ENCODE measurements at places on chromosomes 4 and X.
A peak's percentile ranks its signal among the peaks of the same experiment; 100 is the strongest.

GRCh38 chr4:45944000-45944399 lies 179.9 kb downstream of the GABRG1 start:
- no peak for DNase-seq

DNA sequence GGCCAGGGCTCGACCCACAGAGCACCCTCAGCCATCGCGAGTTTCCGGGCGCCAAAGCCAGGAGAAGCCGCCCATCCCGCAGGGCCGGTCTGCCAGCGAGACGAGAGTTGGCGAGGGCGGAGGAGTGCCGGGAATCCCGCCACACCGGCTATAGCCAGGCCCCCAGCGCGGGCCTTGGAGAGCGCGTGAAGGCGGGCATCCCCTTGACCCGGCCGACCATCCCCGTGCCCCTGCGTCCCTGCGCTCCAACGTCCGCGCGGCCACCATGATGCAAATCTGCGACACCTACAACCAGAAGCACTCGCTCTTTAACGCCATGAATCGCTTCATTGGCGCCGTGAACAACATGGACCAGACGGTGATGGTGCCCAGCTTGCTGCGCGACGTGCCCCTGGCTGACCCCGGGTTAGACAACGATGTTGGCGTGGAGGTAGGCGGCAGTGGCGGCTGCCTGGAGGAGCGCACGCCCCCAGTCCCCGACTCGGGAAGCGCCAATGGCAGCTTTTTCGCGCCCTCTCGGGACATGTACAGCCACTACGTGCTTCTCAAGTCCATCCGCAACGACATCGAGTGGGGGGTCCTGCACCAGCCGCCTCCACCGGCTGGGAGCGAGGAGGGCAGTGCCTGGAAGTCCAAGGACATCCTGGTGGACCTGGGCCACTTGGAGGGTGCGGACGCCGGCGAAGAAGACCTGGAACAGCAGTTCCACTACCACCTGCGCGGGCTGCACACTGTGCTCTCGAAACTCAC lies 3.6 kb downstream of the MID1IP1 start:
- DNase-seq: peak; percentile 18

DNA sequence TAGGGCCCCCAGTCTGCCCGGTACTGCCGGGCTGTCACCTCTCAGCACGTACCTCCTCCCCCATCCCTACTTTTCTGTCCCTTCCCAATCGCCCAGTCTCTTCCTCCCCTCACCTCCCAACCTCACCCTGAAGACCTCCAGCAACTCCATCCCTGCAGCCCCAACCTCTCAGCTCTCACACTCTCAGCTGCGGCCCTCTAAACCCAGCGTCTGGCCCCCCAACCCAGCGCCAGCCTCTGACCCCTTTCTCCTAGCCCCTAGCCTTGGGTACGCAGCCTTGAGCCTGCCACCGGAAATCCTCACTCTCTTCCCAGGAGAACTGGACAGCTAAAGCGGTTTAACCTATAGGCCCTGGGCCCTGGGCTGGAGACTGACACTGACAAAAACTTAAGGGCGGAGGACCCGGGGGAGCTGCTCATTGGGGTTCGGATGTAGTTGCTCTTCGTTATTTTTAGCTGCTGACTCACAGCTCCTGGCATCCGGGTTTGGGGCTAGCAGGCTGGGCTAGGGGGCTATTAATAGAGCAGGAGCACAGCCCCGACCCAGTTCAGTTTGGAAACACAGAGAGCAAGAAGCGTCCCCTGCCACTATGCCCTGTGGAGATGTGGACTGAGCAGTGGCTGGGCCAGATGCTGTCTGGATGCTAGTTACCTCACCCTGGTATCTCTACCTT lies 9.6 kb upstream of the DLG3 start:
- DNase-seq: peak; percentile 37

- no peak for DNase-seq
These were observed 390.7 kb downstream of the MAPK10 start for GRCh38 chr4:85968945-85969819.

DNA sequence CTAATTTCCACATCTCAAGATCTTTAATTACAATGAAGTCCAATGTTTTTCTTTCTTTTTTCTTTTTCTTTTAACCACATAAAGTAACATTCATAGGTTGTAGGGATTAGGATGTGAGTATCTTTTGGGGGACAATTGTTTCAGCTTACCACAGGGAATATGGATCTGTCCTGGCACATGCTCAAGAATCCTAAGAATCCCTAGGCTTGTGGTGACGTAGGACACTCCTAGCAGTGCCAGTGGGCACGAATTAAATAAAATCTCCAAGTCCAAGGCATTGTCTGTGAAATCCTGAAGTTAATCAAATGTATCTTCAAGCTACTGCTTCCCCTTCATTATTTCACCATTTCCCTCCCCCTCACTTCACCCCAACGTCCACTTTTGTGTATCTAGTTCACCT lies 2.6 kb upstream of the LAS1L start:
- no peak for DNase-seq

DNA sequence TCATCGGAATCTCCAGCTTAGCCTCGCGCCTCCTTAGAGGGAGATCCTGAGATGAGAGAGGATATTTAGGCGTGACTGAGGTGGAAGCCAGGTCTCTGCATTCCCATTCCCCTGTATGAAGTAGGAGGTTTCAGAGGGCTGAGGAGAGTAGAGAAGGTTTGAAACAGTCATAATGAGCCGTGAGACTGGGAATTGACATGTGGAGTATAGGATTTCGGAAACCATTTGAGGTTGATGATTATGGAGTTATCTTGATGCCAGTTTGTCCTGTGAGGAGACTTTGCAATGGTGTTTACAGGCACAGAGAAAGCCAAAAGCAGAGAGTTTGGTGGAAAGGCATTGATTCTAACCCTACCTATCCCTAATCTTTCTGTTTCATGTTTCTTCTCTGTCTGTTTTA lies 2.0 kb downstream of the CHST7 start:
- DNase-seq: no peak
